ENCODE measurements at places on chromosomes 13 and 19.

- DNase-seq: peak; percentile 83
These were observed 194.4 kb downstream of the GGACT start for GRCh38 chr13:100394005-100394695.

GRCh38 chr19:45421947-45422498 lies 1.7 kb downstream of the ERCC1 start:
- DNase-seq: no peak

DNA sequence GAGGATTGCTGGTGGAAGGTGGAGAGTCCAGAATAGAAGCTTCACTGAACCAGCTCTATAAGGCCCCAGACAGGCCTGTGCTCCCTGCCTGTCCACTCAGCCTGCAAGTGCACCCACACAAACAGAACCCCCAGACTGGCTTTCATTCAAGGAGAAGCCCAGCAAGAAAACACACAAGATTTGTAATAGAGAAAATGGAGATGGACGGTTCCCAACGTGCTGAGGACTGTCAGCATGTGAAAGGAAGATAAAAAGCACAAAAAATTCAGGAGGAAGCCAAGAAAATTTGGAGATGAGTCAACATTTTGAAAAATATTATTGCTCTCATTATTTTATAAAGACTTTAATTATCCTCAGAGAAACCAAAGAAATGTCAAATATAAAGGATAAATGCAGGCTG lies 218.2 kb upstream of the SLC10A2 start:
- no peak for DNase-seq

DNA sequence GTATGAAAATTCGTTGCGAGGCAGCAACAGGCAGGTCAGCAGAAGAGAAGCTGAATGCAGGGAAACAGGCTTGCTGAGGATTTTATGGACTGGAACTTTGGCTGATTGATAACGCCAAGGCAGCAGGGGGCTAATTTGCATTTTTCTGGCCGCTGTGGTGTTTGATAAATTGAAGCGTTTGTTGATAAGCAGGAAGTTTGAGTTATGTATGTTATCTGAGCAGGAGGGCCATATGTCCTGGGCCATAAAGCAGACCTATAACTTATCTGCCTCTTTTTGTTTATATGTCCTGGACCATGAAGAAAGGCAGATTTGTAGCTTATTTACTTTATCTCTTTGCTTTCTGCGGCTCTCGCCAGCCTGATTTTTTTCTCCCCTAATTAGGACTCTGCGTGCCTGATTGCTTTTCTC lies 65.9 kb downstream of the ZNF627 start:
- no peak for DNase-seq

All from BJ (cell line).